ENCODE measurements at places on chromosomes 2 and 18.

DNA sequence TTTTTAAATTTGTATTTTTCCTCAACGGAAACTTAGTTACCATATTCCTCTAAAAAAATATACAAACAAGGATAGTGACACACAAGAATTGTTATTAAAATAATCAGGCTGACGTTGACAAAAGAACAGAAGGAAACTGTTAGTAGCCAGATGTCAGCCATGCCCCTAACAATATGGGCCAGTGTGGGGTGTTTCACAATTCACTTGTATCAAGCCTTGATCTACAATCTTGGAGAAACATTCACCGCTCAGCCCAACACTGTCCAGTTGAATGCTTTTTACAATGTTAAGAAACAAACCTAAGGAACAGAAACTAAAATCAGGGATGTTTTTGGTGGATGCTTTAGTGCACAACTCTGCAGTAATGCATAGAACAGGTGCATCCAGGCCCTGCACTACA, 44.6 kb downstream of the TMEFF2 start:
- DNase-seq: no peak

GRCh38 chr2:224359569-224359968, 42.3 kb downstream of the FAM124B start:
- DNase-seq: no peak

GRCh38 chr18:33749834-33750233, 171.8 kb downstream of the ASXL3 start:
- no peak for DNase-seq

GRCh38 chr18:28791101-28791500, 614.2 kb upstream of the CDH2 start:
- DNase-seq: no peak

DNA sequence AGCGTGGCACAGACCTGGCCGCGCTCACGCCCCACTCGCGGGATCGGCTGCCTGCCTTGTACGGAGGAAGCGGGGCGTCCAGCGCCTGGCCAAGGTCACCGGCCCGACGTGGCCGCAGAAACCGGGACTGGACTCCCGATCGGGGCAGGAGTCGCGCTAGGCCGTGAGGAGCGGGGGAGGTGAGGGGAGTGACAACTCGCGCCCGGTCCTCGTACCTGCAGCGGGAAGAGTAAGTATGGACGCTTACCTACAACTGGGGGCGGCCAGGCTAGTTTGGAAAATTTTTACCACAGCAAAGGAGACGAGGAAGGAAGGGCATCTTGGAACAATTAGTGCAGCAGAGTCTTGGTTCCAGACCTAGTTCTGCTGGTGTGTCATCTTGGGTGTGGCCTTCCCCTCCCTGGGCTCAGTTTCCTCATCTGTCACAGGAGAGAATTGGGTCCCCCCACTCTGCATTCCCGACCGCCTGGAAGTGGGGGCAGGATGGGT, 693 bp downstream of the UBE2F start:
- DNase-seq: peak; percentile 64

GRCh38 chr2:6864923-6865345, 773 bp downstream of the CMPK2 start:
- no peak for DNase-seq

GRCh38 chr2:187962538-187962937, 329.1 kb upstream of the GULP1 start:
- no peak for DNase-seq

DNA sequence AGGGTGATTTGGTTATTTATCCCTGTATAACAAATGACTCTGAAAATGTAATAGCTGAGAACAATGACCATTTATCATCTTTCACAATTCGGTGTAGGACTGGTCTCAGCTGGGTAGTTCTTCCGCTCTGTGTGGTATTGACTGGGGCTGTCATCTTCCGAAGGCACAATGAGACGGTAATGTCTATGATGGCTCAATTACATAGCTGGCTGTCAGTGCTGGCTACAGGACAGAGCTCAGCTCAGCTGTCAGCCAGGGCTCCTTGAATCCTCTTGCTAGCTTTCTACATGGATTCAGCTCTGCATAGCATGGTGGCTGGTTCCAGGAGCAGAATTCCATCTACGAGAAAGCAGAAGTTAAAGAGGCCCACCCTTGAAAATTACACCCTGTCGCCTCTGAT, 483.8 kb downstream of the TDRD15 start:
- DNase-seq: no peak

DNA sequence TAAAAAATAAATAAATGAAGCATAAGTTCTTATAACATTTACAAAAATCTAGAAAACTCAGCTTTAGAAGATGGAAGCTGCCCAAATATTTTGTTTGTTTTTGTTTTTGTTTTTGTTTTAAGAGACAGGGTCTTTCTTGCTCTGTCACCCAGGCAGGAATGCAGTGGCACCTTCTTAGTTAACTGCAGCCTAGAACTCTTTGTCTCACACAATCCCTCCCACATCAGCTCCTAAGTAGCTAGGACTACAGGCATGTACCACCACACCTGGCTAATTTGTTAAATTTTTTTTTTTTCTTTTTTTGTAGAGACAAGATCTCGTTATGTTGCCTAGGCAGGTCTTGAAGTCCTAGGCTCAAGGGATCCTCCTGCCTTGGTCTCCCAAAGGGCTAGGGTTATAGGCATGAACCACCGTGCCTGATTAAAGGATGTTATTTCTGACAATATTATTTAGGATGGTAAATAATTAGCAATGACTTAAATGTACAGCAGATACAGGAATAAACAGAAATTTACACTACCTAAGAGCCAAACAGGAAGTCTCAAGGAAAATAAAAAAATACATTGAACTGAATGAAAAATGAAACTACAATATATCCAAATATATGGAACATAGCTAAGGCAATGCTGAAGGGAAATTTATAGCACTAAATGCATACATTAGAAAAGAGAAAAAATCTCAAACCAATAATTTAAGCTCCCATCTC, 17.2 kb downstream of the SESTD1 start:
- no peak for DNase-seq

- DNase-seq: no peak
Measured at GRCh38 chr2:234864506-234864905, 87.3 kb upstream of the SH3BP4 start.

GRCh38 chr2:109269706-109270504, 140.9 kb downstream of the SH3RF3 start:
- DNase-seq: no peak

DNA sequence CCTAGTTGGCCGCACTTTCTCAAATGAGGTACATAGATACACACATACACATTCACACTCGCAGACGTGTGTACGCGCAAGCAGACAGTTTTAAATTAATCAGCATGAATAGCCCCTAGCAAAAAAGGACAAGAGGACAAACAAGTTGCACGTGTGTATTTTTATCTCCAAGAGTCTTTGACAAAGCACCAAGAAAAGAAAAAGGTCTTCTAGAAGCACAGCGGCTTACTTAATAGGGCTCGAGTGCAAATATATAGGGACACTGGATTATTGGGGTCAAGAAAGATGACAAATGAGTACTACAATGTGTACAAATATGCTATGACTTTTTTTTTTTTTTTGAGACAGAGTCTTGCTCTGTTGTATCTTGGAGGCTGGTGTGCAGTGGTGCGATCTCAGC, 1.7 kb upstream of the BCL2 start:
- DNase-seq: no peak

- no peak for DNase-seq
Measured at GRCh38 chr2:62784341-62784740, 78.8 kb downstream of the EHBP1 start.

DNA sequence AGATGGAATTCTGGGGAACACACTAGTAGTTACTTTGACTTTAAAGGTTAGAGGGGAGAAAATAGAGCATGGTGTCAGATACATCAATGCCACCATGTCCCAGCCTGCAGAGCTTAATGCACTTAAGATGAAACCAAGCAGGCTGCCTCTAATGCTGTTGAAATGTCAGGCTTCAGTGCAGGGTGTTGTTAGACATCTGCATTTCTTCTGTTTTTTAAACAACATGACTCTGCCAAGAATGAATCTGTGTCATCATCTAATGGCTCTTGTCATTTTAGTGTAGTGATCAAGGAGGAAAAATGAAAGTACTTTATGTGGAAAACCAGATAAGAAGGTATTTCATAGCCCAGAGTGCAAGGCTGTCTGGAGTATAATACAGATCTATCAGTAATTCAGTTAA, 29.9 kb downstream of the LYPD1 start:
- no peak for DNase-seq

DNA sequence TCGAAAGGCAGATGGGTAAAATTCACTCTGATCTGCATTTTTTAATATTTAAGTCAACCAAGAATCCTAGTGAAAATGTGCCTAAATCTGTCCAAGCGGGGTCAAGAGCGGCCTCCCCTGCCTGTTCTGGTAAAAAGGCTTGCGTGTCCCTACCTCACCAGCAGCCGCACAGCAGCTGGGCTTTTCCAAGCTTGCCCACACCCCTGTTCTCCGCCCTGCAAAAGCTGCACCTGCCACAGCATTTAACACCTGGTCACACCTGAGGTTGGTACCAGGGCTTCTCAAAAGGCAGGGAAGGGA, 25.8 kb upstream of the TMEM182 start:
- DNase-seq: no peak

DNA sequence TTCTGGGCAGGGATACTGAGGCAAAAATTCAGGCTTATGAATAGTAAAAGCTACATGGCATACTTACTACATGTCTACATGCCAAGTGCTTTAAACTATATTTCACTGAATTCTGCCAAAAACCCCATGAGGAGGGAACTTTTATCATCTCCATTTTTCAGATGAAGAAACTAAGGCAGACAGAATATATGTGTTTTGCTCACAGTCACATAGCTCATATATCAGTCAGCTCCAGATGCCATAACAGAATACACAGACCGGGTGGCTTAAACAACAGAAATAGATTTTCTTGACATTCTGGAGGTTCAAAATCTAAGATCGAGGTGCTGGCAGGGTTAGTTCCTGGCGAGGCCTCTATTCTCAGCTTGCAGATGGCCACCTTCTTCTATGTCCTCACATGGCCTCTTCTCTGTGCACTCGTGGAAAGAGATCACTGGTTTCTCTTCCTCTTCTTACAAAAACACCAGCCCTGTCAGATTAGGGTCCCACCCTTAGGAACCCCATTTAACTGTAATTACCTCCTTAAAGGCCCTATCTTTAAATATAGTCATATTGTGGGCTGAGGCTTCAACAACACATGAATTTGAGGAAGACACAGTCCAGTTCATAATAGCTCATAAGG, 27.1 kb upstream of the CREB1 start:
- DNase-seq: no peak

DNA sequence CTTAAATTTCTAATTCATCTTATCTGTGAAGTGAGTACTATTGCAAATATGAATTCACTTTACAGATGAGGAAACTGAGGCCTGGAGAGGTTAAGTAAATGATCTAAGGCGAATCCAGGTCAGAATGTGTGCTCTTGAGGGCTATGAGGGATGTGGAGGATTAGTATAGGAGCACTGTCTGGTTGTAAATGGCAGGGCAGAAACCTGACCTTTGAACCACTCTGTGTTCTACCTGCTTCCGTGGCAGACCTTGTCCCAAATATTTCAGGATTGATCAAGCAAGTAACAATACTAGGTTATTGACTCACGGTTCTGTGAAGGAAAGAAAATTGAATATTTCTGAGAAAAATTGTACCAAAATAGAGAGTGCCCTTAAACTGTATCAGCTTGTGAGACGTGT, 74.7 kb downstream of the PTPRM start:
- no peak for DNase-seq

DNA sequence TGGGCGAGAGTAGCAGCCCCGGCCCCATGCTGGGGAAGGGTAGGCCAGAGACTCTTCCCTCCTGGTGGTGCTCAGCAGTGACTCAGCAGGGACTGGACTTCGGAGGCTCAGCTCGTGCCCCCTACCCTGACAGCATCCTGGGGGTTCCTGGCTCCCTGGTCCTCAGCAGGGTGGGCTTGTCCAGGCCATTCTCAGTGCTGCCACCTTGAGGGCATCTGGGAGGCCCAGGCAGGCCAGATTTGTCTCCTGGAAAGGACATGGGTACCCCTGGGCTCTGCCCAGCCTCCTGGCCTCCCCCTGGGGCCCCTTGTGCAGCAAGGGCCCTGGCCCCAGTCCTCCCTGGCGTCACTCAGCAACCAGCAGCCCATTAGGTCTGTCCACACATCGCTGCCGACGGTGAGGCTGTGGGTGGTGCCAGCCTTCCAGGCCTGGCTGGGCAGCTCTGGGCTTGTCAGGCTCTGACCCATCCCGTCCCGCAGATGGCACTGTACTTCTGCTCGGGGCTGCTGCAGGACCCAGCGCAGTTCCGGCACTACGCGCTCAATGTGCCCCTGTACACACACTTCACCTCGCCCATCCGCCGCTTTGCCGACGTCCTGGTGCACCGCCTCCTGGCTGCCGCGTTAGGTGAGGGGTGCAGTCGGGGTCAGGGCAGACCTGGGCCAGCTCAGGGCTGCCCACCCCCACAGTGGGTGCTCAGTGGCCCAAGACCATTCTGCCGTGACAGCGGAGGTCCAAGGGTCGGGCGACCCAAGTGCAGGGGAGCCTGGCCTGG, 45.0 kb upstream of the ALPP start:
- DNase-seq: no peak
